Hematopoietic multipotent progenitor cell treated with erythropoietin and hydrocortisone succinate and interleukin-3 and kit ligand, for 8 days (in vitro differentiated cells): ENCODE measurements at places on chromosomes 6 and 20.

GRCh38 chr20:44739942-44740341 is 5.7 kb upstream of the KCNK15 start:
- DNase-seq: no peak

GRCh38 chr20:23132930-23133559 is 46.9 kb upstream of the CD93 start:
- DNase-seq: peak; percentile 100

DNA sequence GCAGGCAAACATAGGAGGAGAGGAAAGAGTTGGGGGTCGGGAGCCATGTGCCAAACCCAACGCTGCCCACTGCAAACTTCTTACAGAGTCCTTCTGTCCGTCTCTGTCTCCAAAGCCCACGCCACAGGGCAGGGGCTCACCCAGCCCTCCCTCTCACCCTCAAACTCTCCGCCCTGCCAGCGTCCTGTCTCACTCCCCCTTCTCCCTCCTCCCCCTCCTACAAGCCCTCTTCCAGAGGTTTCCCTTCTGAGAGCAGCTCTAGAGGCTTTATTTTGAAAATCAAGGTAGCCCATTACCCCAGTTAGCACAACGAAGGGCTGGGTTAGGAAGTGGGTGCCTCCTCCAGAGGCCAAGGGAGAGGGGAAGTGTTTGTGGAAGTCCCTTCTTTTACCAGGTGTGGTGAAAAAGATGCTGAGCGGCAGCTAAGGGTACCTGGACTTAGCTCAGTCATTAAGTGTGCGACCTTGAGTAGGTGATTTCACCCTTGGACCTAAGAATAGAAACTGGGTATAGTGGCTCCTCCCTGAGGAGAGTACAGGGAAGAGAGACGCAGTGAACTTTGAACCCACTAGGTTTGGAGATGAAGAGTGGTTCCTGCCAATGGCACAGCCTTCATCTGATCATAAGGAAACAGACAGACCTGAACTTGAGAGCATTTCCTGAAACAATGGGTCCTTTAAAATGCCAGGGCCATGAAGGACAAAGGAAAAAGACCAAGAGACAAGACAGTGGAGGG is 123.8 kb downstream of the BANF2 start:
- no peak for DNase-seq

- peak; percentile 85 for DNase-seq
Measured at GRCh38 chr6:28896505-28897368, 27.0 kb downstream of the TRIM27 start.

DNA sequence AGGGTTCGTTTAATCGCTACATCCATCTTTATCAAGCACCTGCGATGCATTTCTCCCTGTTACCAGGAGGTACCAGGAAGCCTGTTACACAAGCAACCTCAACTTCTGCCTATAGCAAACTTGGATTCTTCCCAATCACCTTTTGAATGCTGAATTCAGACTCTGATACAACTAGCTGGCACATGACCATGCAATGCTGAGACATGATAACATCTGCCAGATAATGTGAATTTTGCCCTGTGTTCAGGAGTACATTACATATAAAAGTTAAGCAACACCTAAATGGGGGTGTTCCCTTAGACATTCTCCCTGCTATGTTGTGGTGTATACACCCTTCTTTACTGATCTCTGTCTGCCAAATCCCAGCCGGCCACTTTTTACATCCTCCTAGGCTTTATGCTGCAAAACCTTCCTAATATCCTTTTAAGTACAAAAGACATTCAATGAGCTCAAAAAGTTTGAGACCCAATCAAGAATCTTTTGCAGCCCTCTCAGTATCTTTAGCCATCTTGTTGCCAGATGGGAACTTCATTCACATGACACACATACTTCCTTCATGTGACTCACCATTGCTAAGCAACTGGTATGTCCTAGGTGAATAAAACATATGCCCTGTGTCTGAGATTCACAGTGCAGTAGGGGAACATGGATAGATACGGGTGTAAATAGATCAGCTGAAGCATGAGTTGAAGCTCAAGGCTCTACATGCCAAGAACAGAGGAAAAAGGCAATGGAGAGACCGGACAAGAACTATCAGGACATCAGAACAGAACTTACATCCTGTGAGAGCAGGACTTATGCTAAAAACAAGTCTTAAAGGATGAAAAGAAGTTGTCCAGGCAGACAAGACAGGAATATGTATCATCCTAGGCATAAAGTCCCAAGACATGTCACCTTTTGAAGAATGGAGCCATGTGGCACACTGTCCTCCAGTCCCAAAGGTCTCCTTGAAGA is 84.3 kb downstream of the ZHX3 start:
- no peak for DNase-seq

GRCh38 chr20:770691-771090 is 2.4 kb upstream of the SLC52A3 start:
- no peak for DNase-seq

DNA sequence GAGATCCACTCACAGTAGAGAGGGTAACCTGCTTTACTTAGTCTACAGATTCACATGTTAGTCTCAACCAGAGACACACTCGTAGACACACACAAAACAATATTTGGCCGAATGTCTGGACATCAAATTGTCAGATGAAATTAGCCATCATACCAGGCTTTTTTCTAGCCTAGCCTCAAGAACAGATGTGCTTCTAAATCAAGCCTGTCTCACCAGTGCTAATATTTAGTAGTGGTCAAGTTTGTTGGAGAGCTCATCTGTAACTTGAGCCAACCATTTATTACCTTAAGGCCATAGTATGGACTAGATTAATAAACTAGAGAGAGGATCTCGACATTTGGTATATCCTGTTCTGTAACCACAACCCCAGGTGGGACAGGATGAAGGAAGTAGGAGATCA is 1118.8 kb upstream of the MAP3K7 start:
- no peak for DNase-seq

GRCh38 chr20:16806886-16807285 is 58.7 kb downstream of the OTOR start:
- DNase-seq: no peak

- no peak for DNase-seq
Measured at GRCh38 chr20:38049800-38050199, 16.3 kb downstream of the RPRD1B start.

DNA sequence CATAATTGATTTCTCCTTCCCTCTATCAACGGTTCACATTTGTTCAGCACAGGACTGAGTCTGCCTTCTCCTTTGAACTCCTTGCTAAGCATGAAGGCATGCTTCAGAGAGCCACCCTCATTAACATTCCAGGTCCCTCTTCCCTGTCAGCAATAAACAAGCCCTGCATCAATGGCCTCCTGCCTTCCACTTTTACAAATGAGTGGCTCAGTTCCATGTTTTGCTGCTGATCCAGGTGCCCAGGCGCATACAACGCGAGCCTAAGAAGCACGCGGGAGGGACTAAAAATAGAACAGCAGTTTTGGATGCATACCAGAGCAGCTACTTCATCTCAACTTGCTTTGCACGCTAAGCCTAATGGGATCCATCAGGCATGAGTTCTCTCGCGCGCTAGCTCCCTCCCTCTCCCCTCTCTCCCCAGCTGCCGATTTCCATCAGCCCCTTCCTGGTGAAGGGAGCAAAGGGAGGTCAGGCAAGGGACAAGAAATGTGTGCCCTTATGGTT is 53.4 kb downstream of the TRAF3IP2 start:
- DNase-seq: no peak

DNA sequence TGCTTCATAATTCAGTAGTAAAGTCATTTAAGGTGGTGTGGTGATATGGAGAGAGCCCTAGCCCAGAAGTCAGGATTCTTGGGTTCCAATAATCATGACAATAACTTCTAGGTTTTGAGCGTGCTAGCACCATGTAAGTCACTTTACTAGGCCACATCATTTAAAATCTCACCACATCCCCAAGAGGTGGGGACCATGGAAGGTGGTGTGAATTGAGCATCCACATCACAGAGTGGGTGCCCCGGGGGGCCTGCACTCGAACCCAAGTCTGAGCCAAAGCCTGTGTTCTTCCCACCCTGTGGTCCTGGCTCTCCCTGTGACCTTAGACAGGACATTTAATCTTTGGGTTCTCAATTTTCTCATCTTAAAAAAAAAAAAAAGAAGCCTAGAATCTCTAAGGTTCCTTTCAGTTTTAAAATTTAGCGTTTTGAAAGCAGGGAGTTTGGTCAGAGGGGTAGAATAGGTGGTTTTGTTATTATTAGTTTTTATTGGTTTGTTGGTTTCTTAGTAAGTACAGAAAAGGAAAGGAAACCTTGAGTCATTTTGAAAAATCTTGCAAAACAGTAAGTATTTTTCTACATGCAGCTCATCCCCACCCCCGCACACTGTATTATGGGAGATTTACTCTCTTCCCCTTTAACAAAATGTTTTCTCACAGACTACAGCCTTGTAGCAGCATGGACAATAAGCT is 26.4 kb downstream of the ARMC2 start:
- no peak for DNase-seq

DNA sequence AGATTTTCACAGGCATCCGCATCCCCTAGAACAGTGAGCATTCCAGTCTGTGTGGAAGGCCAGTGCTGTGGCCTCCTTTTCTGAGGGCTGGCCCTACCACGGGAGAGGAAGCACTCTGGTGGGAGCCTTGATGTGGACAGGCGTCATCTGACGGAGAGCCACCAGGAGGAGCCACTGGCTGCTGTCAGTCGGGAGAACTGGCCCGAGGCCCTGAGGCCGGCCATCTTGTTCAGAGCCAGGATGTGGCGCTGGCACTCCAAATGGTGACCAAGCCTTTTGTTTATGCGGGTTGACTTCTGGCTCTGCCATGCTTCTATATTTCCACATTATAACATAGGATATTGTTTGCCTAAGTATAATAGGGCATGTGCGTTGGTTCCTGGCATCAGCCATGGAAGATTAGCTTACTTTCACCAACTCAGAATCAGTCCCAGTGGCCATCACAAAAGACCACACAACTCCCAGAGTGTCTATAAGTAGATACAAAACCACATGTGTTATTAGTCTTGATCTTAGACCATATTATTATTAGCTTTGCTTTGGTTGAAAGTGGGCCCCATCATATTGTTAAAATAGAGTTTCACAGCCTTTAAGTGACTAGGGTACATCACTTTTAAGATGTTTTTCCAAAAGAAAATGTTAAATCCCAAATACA is 273.9 kb upstream of the TAB2 start:
- peak; percentile 41 for DNase-seq

- no peak for DNase-seq
Measured at GRCh38 chr6:154932515-154933027, 62.5 kb upstream of the TIAM2 start.

GRCh38 chr6:36422714-36423100 is 19.9 kb downstream of the PXT1 start:
- no peak for DNase-seq

- DNase-seq: no peak
Measured at GRCh38 chr6:65566117-65566516, 140.9 kb downstream of the EYS start.

GRCh38 chr20:11902285-11902697 is 15.4 kb upstream of the BTBD3 start:
- DNase-seq: no peak

DNA sequence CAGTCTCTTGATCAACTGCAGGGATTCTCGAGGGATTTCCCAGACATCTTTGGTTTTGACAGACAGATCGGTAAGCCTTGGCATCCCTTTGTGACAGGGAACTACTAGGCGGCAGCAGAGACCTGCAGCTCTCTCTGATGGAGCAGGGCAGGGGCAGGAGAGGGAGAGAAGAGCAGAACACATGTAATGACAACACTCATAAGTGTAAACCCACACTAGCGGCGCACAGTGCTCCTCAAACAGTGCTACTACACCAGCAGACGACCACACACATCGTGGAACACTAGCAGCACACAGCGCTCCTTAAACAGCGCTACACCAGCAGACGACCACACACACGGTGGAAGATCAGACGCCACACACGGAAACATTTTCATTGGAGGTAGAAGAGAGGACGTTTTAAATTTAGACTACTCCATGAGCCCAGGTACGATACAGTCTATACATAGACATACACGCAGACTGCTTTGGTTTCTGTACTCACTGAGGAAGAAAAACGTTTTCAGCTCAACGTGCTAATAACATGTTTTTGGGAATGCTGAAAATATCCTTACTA is 94.5 kb upstream of the TRAF3IP2 start:
- DNase-seq: no peak

- DNase-seq: peak; percentile 28
Measured at GRCh38 chr6:104940893-104941728, 15.8 kb upstream of the LIN28B start.

GRCh38 chr6:36906539-36907325 is 21.0 kb downstream of the C6orf89 start:
- no peak for DNase-seq
